IPS DF 6.9 (cell line): ENCODE measurements at places on chromosomes 6 and 20.

GRCh38 chr6:153668758-153669157, 370.3 kb upstream of the OPRM1 start:
- H3K36me3 ChIP-seq, result no peaks in the 10 kb centered on the region
- H3K27ac ChIP-seq, result no peak overlapping the region
- H3K4me3 ChIP-seq, result no peak overlapping the region

DNA sequence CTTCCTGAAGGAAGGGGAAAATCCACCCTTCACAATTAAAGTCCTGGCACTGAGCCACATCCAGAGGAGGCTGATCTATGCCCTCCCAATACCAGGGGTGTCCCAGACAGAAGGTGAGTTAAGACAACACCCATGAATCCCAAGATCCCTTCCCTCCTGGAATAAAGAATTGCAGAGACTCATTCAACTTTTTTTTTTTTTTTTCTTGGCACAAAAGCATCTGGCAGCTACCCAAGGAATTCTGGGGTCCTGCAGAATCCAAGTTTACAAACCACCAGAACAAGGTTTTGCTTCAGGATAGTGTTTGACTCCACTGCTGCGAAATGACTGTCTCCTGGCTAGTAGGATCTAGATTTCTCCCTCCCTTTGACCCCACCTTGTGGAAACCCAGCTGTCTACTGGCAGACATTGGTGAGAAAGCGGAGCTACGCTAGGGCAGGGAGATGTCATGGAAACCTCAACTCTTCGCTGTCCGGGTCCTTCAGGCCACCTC, 37.4 kb downstream of the JAG1 start:
- peaks cover 12% of the 10 kb centered on the region for H3K36me3 ChIP-seq
- peaks cover 6% of the 10 kb centered on the region for H3K4me1 ChIP-seq
- no peak overlapping the region for H3K4me3 ChIP-seq
- H3K27ac ChIP-seq, result no peak overlapping the region

DNA sequence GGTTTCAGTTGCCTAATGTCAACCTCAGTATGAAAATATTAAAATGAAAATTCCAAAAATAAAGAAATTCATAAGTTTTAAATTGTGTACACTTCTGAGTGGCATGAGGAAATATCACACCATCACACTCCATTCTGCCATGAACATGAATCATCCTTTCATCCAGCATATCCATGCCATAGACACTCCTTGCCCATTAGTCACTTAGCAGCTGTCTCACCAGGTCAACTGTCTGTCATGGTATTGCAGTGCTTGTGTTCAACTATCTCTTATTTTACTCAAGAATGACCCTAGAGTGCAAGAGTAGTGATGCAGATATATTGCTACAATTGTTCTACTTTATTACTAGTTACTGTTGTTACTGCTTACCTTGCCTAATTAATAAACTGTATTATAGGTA, 712.4 kb downstream of the EPHA7 start:
- no peaks in the 10 kb centered on the region for H3K27me3 ChIP-seq
- H3K36me3 ChIP-seq, result no peaks in the 10 kb centered on the region
- DNase-seq, result no peak
- no peaks in the 10 kb centered on the region for H3K4me1 ChIP-seq
- no peak overlapping the region for H3K4me3 ChIP-seq

GRCh38 chr20:18705490-18705889, 108.1 kb upstream of the SCP2D1 start:
- H3K27me3 ChIP-seq, result no peaks in the 10 kb centered on the region
- no peaks in the 10 kb centered on the region for H3K36me3 ChIP-seq
- H3K4me1 ChIP-seq, result no peaks in the 10 kb centered on the region
- DNase-seq, result no peak

DNA sequence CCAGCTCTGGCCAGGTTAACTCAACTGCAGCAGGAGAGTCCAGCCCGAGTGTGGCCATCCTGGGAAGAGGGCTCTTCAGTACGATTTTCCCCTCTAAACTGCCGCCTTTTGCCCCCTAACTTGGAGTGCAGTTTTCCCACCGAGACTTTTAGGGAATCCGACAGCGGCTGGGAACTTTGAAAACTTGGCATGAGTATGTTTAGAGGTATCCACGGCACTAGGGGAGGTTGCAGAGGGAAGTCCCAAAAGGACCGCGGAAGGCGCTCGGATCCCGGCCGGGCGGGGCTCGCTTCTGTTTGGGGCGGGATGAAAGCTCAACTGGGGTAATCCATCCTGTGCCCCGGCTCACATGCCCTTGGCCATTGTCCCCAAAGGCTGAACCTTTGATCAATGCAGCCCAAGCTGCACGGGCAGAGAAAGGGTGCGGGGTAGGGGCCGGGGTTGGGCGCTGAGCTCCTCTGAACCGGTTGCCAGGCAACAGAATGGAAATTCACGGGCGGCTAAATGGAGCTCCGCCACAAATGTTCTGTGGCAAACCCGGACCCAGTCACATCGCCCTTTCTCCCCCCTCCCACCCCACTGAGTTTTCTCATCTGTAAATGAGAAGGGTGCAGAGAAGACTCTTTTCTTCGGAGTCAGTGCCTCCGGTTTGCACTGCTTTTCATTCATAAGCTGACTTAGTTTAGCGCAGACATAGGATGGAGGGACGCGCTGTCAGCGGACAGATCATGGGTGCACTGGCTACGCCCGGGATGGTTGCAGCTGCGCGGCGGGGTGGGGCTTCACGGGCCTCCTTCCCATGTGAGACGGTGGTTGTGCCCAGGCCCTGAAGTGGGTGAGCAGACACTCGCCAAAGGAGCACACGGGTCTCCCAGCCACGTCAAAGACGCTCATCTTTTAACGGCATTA, 2.3 kb downstream of the BMP6 start:
- peaks cover 8% of the 10 kb centered on the region; the same call in 1 of the 2 replicates for H3K4me1 ChIP-seq
- no peak for DNase-seq
- no peak overlapping the region for H3K27ac ChIP-seq
- no peaks in the 10 kb centered on the region for H3K36me3 ChIP-seq
- peaks cover 53% of the 10 kb centered on the region for H3K27me3 ChIP-seq
- peak overlapping the region; percentile 72; the same call in 1 of the 2 replicates for H3K4me3 ChIP-seq
